EL (cell line): ENCODE measurements at places on chromosomes 2 and 18.

DNA sequence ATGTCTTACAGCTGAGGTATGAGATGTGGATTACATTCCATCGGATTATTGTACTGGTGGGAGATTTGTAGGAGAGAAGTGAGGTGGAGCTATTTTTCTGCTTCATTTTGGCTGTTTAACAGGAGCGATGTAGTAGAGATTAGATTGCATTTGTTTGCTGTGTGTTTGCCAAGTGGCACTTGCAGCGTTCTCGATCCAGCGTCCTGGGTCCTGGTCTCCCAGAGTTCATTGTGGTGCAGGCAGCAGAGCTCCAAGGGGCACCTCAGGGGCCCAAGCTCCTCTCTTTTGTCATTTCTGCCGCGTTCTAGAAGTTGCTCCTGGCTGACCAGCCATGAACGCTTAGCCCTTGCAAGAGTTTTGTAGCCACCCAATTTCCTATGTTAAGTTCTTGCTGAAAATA is 210.1 kb upstream of the APCDD1 start:
- DNase-seq = no peak

GRCh38 chr2:136121204-136121910 is 3.4 kb upstream of the CXCR4 start:
- no peak for DNase-seq

DNA sequence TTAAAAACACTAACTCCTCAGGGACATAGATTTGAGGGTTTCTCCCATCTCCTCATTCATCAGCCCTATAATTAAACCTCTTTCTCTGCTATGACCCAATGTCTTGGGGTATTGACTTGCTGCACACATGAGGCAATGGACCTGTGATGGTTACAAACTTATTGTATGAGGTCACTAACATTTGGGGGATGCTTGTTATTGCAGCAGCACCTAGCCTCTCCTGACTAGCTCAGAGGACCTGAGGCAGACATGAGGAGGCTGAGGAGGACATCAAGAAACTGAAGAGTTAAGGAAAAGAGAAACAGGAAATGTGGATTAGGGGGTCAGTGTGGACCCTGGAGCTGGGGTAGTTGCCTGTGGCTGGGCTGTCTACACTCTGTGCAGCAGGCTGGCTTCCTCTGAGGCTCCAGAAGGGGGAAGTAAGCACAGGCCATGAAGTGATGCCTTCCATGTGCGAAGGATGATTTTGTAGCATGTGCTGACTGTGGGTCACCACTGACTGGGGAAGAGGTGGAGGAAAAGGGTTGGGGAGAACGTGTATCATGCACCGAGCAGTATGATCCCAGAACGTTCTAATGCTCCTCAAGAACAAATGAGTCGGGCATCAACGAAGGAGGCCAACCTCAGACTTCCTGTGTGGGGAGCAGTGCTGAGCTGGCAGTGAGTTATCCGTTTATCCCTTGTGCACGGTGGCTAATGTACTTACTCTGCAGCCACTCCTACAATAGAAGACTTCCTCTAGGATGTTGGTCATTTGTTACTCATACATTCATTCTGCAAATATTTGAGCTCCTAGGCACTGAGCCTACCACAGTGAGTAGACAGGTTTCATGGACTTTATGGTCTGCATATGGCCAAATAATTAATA is 42.1 kb upstream of the RFX8 start:
- peak; percentile 94 for DNase-seq

- no peak for DNase-seq
These were observed 455.9 kb upstream of the HS6ST1 start for GRCh38 chr2:128774320-128775216.

DNA sequence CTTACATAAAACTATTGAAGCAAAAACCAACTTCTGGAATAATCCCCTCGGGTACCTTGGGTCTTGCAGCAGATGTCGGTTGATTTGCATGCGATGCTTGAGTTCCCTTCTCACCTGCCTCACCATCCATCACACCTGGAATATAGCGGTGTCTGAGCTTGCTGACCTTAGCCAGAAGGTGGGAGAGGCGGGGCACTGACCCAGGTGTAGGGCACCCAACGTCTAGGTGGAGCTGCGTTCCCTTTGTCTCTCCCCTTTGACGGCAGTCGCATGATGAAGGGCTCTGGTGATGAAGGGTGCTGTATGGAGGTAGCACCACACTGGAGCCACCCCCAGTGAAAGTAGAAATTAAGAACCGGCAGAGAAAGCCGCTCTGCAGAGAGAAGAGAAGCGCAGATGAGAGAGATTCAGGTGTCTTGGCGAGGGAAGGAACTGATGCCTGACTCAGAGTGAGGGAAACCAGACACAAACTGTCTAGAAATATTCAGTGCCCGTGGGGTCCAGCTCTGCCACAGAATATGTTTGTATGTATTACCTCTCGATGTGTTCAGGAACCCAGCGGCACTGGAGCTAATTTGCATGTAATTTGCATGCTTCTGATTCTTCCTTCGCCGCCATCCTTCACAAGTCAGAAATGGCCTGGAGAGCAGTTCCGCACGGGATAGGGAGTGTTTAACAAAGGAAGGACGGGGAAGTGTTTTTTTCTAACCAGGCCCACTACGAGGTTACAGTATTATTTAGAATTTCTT is 19.4 kb upstream of the MBP start:
- DNase-seq = no peak

- no peak for DNase-seq
These were observed 242.2 kb upstream of the LRRTM1 start for GRCh38 chr2:80546766-80547165.

DNA sequence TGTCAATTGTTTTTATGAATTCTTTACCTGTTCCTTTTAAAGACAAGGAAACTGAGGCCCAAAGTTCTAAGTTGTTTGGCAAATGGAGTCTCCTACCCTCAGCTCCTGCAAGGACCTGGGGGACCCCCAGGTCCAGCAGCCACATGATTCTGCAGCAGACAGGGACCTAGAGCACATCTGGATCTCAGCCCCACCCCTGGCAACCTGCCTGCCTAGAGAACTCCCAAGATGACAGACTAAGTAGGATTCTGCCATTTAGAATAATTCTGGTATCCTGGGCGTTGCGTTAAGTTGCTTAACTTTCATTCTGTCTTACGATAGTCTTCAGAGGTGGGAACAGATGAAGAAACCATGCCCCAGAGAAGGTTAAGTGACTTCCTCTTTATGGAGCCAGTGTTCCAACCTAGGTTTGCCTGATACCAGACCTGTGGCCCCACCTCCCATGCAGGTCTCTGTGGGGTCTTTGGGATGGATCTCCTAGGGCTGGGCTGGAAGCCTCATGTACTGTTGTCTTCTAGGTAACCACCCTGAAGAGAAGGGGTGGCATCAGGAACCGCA is 5.6 kb upstream of the CENPA start:
- DNase-seq = no peak

DNA sequence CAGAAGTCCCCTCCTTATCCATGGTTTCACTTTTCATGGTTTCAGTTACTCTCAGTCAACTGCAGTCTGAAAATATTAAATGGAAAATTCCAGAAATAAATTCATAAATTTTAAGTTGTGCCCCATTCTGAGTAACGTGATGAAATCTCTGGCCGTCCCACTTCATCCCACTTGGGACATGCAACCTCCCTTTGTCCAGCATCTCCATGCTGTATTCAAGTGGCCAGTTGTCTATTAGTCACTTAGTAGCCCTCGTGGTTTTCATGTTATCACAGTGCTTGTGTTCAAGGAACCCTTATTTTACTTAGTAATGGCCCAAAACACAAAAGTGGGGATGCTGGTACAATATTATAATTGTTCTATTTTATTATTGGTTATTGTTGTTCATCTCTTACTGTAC is 18.0 kb upstream of the DAPL1 start:
- no peak for DNase-seq

GRCh38 chr18:45874491-45875184 is 49.2 kb downstream of the SIGLEC15 start:
- DNase-seq = peak; percentile 21

GRCh38 chr2:78061301-78061700 is 539.1 kb upstream of the LRRTM4 start:
- no peak for DNase-seq

DNA sequence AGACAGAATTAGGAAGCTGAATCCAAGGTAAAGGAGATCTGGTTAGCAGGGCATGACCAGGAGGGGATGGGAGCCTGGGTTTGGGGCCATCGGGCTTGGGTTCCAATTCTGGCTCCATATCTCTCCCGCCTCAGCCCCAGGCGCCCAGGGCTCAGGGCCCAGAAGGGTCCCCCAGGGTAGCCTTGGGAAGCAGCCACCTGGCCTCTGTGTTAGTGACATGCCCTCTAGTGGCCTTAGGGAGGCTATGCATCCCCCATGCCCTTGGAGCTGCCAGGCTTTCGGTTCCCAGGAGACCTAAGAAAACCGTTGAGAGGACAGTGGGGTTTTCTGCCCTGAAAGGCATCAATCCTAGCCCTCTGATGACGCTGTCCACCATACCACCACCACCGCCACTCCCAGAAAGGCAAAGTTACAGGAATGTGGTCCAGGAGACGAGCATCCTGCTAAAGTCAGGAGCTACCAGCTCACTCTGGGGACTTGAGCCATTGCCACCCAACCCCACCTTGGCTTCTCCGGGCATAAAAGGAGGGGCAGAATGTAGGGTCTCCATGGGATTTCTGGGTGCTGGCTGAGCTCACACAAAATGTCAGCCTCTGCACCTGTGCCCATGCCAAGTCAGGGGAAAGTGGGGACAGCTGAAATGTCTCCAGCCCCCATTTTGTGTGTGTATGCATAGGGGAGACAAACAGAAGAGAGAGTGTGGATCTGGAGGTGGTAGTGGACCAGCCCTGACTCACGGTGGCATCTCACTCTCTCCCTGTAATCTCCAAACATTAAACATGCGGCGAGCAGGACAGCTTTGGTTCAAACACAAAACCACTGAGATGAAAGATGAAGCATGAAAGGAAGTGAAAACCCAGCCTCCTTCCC is 56.5 kb downstream of the EMX1 start:
- DNase-seq = peak; percentile 51
